ENCODE measurements at places on chromosomes 5 and 9. TPM values are rescaled to one million over a fixed set of nuclear protein-coding genes. Genes with fewer than 3 reads are reported as not detected.

AMBP gene
- total RNA-seq = not detected

CDC26 gene
- total RNA-seq = 32.7 TPM

SOHLH1 gene
- not detected for total RNA-seq

IL3 gene
- total RNA-seq = not detected

BHMT2 gene
- total RNA-seq = 60.6 TPM

C9orf50 gene
- not detected for total RNA-seq

SLC6A19 gene
- total RNA-seq = 0.32 TPM

CCDC183 gene
- total RNA-seq = 0.71 TPM

AHRR gene
- 4.5 TPM for total RNA-seq

PCDHB5 gene
- total RNA-seq = 1.5 TPM

DCAF10 gene
- 32.3 TPM for total RNA-seq

IL5 gene
- total RNA-seq = not detected

PCAT7 gene
- total RNA-seq = not detected

SLC4A9 gene
- total RNA-seq = 0.22 TPM

CKMT2 gene
- total RNA-seq = 18.9 TPM

CSF2 gene
- total RNA-seq = not detected

PDCD1LG2 gene
- total RNA-seq = 3.6 TPM
